Endothelial cell of umbilical vein (primary cell): ENCODE measurements at places on chromosomes 16 and 17. TPM values are rescaled to one million over a fixed set of nuclear protein-coding genes. Genes with fewer than 3 reads are reported as not detected.

- DNase-seq = no peak
These were observed 12.8 kb upstream of the SKAP1 start for GRCh38 chr17:48442819-48443218.

DNA sequence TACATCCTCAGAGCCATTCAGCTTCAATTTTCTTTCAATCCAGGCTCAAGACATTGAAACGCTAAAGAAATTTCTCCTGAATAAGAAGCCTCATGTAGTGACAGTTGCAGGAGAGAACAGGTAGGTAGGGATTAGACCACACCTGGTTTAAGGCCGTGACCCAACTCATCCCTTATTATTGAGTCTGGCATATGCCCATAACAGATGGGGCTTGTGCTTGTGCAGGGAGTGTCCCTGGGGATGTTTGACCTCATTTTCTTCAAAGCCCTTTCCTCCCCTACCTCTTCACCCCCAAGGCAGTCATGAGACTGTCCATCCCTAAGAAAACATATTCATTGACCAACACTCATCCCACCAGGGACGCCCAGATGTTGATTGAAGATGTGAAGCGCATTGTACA, 24.3 kb downstream of the SUPT6H start:
- no peak for DNase-seq

GRCh38 chr16:88977018-88977811, at the start of gene CBFA2T3:
Gene CBFA2T3 (minus strand): TSS chr16:88977207. CDS start chr16:88976807, 400 bp downstream.
- peak; percentile 84 for DNase-seq

- DNase-seq = peak; percentile 49
These were observed 58.6 kb downstream of the EMP2 start for GRCh38 chr16:10521681-10522274.

Gene CHST4
- not detected in 2 replicates for total RNA-seq

Gene TBX2
- not detected in 2 replicates for total RNA-seq

Gene ST6GALNAC1
- total RNA-seq = 0.55 TPM in 1 of 2 replicates, not detected in the other
